ENCODE measurements at places on chromosomes 3 and 15.

- no peak for DNase-seq
Observed at GRCh38 chr3:190089711-190090110, 31.0 kb downstream of the P3H2 start.

- DNase-seq, result no peak
Observed at GRCh38 chr3:31755926-31756658, 223.4 kb downstream of the STT3B start.

GRCh38 chr3:128297401-128298138 is 144.3 kb downstream of the EEFSEC start:
- no peak for DNase-seq

DNA sequence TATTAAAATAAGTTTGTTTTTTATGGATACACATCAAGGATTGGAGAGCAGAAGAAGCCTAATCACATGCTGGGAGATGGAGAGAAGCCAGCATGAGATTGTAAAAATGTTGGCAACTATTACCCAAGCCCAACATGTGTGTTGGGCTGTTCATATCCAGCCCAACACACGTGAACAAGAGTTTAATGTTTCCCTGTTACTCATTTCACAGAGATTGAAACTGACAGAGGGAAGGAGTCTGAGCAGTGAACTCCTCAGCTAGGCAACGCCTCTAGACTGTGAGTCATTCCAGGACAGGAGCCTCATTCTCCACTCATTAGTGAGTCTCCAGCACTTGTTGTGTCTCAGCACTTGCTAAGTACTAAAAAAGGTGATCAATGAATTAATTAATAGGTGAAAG is 43.2 kb upstream of the CMSS1 start:
- no peak for DNase-seq

DNA sequence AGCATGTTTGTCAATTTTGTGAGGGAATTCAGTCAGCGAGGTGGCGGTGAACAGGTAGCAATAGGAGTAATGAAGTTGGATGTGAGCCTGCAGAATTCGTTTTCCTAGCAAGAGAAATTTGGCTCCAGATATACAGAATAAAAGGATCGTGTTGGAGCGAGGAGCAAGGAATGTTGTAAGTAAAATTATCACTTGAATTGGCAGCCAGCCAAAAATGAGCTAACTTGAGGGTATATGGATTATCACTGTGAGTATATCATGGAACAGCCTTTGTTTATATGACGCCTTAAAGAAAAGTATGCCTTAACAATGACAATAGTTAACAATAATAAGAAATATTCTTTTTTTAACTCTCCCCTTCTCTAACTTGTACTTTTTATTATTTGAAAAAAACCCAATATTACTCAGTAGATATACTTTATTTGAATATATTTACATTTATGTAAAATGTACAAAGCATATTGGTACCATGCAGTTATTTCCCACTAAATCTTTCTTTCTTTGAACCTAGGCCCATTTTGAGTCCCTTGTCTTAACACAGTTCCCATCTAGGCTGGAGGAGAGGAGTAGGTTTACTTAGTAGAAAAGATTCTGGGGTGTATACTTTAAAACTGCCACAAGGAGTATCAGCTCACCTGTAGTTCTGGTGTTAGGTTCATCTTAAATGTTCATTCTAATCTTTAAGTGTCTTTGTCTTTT is 29.3 kb downstream of the EPHA6 start:
- DNase-seq, result no peak

GRCh38 chr3:13824521-13825310 is 55.2 kb downstream of the WNT7A start:
- no peak for DNase-seq

DNA sequence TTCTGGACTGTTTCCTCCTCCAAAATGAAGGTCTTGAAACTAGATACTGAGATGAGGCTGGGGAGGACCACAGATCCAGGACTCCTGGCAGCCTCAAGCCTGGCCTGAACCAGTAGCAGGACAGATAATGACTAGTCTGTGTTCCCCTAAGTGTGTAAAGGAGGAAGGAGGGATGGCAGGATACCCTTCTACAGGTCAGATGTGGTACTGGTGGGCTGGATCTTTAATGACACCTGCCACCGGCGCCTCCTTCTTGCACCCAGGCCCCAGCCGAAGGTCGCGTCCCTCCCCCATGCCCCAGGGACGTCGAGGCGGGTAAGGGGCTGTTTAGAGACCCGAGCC is 556 bp downstream of the USP19 start:
- no peak for DNase-seq

GRCh38 chr3:31114929-31115283 is 220.4 kb upstream of the GADL1 start:
- no peak for DNase-seq

- no peak for DNase-seq
Observed at GRCh38 chr15:66294932-66295235, 1.5 kb downstream of the DIS3L start.

DNA sequence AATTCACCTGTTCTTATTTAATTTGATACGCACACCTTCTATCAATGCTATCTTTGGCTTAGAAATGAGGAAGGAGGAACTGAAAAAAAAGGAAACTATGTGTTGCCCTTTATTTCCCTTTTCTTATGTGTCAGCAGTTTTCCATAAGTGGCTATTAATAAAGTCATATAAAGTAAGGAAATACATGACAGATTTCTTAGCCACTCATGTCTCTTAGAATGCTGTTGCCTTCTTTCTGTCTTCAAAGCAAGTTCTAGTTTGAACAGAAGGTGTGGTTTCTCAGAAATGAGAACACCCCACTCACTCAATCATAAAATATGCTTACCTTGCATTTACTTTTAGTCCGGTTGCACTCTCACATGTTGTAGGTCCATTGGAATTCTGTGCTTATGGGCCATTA is 640.5 kb upstream of the GRM7 start:
- DNase-seq, result no peak

DNA sequence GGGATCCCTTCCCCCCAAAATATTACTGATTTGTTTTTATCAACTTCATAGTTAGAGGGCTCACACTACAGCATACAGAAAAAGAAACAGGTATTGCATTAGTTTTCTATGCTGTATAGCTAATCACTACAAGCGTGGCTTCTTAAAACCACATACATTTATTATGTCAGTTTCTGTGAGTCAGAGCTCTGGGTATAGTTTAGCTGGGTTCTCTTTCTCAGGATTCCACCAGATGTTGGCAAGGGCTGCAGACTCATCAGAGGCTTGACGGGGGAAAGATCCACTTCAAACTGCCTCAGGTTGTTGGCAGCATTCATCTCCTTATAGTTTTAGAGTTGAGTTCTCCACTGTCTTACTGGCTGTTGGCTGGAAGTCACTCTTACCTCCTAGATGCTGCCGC is 328.0 kb downstream of the NLGN1 start:
- no peak for DNase-seq

GRCh38 chr3:179949869-179950268 is 86.9 kb downstream of the PEX5L start:
- no peak for DNase-seq

DNA sequence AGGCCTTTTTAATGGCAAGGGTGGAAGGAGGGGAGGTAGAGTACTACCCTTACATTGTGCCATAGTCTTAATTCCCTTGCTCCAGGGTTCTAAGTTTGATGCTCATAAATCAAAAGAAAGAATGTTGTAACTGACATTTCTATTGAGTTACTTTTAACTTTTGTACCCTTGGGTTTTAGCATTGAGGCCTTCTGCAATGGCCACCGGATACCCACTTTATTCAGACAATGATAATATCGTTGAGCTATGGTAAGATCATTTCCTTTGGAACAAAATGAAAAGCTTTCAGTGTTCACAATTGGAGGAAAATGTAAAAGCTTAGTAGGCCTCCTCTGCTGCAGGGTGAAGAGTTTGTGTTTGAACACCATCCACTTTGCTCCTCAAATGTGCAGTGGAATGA is 16.8 kb downstream of the CGNL1 start:
- DNase-seq, result no peak

DNA sequence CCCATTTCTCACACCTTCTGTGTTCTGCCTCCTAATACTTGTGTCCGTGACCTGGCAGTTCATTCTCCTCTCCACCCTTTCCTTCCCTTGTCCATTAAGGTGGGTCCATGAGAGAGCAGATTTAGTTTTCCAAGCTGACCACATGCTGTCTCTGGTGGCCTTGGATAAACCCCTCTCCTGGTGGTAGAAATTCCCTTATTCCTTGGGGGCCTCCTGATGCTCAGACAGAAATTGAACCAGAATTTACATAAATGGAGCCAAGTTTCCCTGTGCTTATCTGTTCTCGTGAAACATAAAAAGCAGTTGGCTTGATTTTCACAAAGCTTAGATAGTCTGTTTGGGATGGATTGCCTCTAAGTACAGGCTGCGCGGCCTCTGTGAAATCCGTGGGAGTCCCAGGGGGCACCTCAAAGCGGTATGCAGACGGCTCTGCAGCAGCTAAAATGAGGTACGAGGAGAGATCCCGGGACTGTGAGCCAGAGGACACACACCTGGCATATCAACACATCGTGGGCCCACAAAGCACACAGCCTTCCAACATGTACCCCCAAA is 101.0 kb upstream of the NMNAT3 start:
- DNase-seq, result no peak

- DNase-seq, result no peak
Observed at GRCh38 chr3:194675680-194676079, 3.7 kb upstream of the LSG1 start.

- no peak for DNase-seq
Observed at GRCh38 chr15:63345391-63345752, 36.3 kb downstream of the CA12 start.

- DNase-seq, result no peak
Observed at GRCh38 chr15:84750583-84751092, 2.2 kb downstream of the ZNF592 start.

- no peak for DNase-seq
Observed at GRCh38 chr15:85980946-85981345, 98.7 kb upstream of the AGBL1 start.

- no peak for DNase-seq
Observed at GRCh38 chr15:88385078-88385700, 82.0 kb downstream of the MRPL46 start.

DNA sequence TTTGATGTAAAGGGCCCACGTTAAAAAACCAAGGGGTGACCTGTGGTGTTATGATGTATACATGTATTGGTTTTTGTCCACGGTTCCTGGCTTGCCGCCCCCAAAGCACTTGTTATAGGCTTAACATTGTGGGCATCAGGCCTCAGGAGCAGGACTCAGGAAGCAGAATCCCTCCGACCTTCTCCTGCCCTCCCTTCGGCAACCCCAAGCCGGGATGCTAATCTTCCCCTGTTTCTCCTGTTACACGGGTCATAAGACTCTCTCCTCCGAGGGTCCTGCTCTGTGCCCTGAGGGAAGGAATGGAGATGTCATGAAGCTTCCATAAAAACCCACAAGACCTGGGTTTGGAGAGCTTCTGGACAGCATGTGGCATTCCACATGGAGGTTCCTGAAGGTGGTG is 48.8 kb downstream of the RPLP1 start:
- no peak for DNase-seq

DNA sequence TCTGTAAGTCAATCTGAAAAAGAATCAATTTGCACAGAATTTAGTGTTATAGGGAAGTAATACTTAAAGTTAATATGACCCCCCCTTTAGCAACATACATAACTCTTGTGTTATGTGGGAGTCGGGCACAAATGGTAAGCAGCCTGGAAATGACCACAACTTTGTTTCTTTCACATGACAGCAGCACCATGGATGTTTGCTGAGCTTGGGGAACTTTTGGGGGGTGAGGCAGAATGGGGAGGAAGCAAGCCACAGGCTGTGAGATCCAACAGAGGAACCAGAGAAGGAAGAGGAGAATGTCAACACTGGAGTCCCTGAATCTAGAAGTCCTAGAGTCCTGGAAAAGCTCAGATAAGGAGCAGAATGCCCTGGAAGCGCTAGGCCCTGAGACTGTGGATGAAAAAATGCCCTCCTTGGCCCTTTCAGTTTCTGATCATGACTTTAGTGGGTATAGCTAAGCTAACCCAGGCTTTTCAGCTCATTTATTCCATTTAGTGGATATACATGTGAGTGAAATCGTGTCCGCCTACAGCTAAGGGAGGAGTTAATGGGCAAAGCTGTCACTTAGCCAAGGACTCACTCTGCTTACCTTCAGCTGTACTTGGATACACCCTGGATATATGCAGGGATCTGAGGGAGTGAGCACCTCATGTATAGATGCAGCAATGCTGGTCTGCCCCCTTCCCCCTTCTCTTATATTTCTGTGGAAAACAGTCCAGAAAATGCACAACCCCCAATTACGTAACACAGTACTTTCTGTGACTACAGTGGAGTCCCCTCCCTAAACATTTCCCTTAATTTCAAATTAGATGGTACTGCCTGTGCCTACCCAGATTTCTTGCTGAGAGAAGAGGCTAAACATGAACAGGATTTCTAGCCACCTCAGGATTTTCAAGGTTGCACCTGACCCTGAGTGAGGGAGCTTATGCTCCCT is 39.1 kb downstream of the CFAP91 start:
- DNase-seq, result no peak

GRCh38 chr3:139443186-139443585 is 33.1 kb downstream of the RBP2 start:
- no peak for DNase-seq

DNA sequence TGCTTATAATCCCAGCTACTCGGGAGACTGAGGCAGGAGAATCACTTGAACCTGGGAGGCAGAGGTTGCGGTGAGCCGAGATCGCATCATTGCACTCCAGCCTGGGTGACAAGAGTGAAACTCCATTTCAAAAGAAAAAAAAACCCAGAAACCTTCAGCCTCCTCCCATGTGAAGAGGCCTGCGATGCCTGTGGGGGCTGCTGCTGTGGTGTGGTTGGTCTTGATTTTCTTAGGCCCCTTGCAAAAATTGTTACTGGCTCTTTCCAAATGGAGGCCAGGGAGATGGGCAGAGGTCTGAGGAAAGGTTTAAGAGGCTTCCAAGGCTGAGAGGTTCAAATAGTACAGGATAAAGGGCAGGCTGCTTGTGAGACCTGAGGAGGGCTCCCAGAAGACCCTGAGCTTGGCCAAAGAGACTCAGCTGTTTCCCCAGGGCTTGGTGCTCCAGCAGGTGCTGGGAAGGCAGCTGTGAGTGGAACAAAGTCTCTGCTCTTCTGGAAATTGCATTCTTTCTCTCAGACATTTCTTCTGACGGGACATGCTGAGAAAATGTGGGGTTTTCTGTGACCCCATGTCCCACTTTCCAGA is 18.4 kb downstream of the GCSAM start:
- no peak for DNase-seq

DNA sequence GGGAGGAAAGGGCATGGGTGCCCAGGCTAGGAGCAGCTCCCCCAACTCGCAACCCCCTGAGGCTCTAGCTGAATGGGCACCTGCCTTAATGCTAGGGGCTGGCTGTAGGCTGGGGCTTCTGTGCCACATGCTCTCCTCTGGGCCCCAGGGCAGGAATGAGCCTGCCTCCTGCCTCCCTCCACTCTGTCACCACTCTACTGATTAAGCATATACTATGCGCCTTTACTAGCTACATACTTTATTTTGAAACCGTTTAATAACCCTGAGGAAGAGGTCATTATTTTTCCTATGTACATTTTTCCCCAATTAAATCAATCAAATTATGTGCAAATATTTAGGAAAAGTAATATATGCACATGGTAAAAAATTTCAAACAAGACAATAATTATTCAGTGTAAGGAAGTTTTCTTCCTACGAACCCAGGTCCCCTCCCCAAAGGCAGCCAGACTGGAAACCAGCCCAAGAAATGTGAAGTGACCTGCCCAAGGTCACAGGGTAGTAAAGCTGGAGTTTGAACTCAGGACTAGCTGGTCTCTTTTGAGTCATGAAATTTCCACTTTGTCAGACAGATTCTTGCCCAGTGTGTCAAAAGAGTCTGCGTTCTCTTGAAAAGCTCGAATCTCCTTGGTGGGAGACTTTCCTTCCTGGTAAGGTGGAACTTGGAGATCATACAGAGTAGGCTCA is 122.5 kb downstream of the DNAJB8 start:
- DNase-seq, result no peak

Data from renal cortex interstitium (tissue), 15 donors.